ENCODE measurements at places on chromosomes 2 and 18.

- peak; percentile 39 for DNase-seq
Measured at GRCh38 chr2:94759211-94759610, 112.0 kb upstream of the TEKT4 start.

DNA sequence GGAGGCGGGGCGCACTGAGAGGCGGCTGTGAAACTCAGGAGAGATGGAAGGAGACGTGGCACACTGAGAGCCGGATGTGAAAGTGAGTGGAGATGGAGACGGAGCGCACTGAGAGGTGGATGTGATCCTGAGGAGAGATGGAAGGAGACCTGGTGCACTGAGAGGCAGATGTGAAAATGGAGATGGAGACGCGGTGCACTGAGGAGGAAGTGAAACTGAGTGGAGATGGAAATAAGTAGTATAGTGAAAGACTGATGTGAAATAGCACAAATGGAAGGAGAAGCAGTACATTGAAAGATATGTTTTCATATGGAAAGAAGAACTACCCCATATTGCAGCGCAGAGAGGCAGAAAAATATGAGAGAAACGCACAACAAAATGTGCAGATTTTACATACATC, 281.6 kb upstream of the RGPD4 start:
- DNase-seq, result no peak

- peak; percentile 56 for DNase-seq
Measured at GRCh38 chr2:134668821-134669220, 50.0 kb downstream of the TMEM163 start.

GRCh38 chr2:4279431-4279830, 576.1 kb downstream of the DCDC2C start:
- DNase-seq, result no peak

- no peak for DNase-seq
Measured at GRCh38 chr18:213505-213904, 54.3 kb downstream of the THOC1 start.

DNA sequence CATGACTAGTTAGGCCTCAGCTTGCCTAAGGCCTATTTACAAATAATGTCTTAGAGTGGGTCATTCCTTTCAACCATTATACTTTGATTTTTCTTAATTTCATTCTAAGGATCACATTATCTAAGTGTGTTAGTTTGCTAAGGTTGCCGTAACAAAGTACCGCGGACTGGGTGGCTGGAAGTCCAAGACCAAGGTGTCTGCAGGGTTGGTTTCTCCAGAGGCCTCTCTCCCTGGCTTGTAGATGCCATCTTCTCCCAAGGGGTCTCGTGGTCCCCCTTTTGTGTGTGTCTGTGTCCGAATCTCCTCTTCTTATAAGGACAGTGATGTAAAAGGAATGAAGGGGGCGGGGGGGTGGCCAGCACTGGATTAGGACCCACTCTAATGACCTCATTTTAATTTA, 18.4 kb upstream of the ITM2C start:
- DNase-seq, result no peak

DNA sequence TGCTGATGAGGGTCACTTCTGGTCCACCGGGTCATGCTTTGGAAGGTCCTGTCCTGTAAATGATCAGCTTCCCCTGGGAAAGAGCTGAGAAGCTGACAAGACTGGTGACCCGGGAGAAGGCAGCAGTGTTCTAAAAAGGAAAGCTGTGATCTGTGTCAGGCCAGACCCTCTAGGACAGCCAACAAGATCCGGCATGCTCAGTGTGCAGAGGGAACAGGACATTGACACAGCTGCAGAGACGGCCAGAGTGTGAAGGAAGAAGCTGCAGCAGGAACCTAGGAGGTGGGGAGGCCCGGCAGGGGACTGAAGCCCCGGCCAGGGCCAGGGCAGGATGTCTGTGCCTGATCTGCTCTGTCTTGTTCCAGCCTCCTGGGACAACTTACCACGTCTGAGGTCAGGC, 372.7 kb upstream of the ID2 start:
- no peak for DNase-seq

- no peak for DNase-seq
Measured at GRCh38 chr2:5123582-5124196, 568.5 kb upstream of the SOX11 start.

- DNase-seq, result no peak
Measured at GRCh38 chr2:232600053-232600773, 33.2 kb upstream of the EFHD1 start.

- DNase-seq, result no peak
Measured at GRCh38 chr18:23998820-23999219, 15.7 kb upstream of the TTC39C start.

DNA sequence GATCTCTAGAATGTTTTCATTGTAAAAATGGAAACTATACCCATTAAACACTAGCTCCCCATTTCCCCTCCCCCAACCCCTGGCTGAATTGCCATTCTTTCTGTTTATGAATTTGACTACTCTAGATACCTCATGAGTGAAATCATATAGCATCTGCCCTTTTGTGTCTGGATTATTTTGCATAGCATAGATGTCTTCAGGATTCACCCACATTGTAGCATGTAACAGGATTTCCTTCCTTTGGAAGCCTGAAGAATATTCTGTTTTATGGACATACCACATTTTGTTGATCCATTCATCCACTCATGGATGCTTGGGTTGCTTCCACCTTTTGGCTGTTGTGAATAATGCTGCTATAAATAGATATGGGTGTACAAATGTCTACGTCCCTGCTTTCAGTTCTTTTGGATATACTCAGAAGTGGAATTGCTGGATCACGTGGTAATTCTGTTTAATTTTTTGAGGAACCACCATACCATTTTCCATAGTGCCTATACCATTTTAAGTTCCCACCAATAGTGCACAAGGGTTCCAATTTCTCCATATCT, 7.7 kb upstream of the ASB1 start:
- no peak for DNase-seq

- DNase-seq, result no peak
Measured at GRCh38 chr2:126753501-126754212, 97.7 kb downstream of the GYPC start.

GRCh38 chr2:226491112-226491511, 308.5 kb downstream of the IRS1 start:
- no peak for DNase-seq

GRCh38 chr2:217902379-217903141, 100.2 kb downstream of the TNS1 start:
- DNase-seq, result peak; percentile 28

DNA sequence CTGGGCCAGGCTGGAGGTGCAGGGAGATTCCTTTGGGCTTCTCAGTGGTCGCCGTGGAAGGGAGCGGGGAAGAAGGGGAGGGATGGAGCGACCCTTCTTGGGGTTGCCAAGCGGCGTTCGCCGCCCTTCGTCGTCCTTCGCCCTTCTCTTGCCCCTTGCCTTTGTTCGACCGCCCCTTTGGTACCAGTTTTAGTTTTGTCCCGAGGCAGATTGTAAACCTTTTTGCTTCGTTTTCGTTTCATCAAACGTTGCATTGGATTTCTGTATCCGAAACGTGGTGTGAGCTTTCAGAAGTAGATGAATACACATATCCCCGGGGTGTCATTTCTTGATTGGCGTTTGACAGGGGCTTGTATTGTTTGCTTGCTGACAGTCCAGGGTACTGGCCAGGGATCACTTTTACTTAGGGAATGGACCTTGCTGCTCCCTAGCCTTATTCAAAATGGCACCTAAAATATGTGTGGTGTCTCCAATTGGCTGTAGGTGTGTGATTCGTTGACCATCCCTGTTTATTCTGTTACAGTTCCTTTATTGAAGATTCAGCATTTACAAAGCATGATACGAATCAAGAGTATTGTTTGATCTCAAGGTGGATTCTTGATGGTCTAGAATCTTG, 788 bp downstream of the USP14 start:
- peak; percentile 36 for DNase-seq

DNA sequence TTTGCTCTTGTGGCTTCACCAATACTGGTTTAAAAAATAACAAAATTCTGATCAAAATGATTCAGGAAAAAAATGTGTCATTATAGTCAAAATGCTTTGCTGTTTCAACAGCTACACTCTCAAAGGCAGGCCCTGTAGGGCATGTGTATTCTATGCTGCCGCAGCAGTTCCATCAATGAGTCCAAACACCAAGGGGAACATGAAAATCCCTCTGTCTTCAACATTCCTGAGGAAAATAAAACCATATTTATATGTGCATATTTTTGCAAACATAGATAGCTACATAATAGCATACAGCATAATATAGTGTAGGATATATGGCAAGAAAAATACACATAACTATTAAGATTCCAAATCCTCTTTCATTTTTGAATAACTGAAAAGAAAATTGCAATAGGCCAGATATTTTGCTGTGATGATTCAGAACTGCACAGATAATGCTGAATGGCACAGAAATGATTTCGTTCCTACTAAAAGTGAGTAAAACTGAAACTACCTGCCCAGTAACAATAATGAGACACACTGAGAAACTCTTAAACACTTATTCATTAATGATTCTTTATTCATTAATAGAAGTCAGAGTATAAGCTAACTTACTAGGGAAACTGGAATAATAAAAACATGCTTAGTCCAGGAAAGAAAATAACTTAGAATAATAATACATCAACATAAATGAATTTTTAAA, 343.8 kb downstream of the SUCLG1 start:
- no peak for DNase-seq

- no peak for DNase-seq
Measured at GRCh38 chr2:227038550-227039189, 125.3 kb downstream of the COL4A4 start.

DNA sequence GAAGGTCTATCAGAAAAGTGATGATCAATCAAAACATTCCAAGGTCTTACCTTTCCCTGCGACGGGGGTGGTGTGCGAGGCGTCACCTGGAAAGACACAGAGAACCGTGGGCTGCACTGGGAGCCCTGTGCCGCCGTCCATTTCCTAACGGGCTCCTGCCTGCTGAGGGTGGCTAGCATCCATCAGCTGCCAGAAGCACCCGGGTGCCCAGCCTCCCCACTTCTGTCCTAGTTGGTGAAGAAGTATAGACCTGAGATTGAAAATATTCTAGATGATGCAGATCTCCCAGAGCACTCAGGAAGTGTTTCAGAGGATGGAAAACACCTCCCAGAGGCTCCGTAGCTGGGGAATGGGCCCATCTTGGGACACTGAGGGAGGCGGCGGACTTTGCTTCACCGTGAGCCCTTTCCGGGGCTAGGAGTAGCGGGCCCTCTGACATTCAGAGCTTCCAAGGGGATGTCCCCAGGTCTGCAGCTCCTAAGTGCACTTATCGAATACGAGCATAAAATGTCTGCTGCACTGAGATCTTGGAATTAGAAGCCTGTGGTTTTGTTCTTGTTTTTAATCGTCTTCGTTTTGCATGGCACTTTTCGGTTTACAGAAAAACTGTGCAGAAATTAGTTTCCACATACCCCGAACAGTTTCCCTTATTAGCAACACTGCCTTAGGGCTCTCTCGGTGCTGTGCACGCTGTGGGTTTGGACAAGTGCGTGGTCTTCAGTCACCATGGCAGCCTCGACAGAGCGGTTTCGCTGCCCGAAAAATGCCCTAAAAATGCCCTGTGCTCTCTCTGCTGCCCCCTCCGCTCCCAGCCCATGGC, 143.5 kb downstream of the MBP start:
- DNase-seq, result no peak

DNA sequence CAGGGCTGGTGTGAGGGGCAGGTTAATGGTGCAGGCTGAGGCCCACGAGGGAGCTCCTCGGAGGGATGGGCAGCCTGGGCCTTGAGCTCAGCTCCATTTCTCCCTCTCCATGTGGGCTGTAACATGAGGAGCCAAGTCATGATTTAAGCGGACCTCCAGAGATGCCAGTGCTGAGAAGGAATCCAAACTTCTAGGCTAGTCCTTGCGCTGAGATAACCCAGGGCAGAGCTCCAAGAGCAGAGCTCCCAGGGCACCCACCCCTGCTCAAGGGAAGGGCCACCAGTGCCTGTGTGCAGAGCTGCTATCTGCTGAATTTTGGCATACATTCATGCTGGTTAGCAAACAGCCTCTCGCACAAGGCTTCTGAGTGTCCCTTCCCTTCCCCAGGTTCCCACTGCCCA, 95.1 kb downstream of the MRO start:
- DNase-seq, result no peak

GRCh38 chr18:6731222-6731596, 1.7 kb downstream of the ARHGAP28 start:
- peak; percentile 44 for DNase-seq

GRCh38 chr18:34929336-34929780, 111.9 kb upstream of the MAPRE2 start:
- peak; percentile 72 for DNase-seq

- no peak for DNase-seq
Measured at GRCh38 chr2:19857806-19858205, 44.0 kb downstream of the TTC32 start.

DNA sequence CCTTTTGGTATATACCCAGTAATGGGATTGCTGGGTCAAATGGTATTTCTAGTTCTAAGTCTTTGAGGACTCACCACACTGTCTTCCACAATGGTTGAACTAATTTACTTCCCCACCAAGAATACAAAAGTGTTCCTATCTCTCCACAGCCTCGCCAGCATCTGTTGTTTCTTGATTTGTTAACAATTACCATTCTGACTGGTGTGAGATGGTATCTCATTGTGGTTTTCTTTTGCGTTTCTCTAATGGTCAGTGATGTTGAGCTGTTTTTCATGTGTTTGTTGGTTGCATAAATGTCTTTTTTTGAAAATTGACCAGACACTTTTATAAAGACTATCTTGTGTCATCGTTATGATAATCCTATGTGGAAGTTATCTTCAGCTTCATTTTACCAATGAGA, 16.0 kb upstream of the ATP8B1 start:
- no peak for DNase-seq

DNA sequence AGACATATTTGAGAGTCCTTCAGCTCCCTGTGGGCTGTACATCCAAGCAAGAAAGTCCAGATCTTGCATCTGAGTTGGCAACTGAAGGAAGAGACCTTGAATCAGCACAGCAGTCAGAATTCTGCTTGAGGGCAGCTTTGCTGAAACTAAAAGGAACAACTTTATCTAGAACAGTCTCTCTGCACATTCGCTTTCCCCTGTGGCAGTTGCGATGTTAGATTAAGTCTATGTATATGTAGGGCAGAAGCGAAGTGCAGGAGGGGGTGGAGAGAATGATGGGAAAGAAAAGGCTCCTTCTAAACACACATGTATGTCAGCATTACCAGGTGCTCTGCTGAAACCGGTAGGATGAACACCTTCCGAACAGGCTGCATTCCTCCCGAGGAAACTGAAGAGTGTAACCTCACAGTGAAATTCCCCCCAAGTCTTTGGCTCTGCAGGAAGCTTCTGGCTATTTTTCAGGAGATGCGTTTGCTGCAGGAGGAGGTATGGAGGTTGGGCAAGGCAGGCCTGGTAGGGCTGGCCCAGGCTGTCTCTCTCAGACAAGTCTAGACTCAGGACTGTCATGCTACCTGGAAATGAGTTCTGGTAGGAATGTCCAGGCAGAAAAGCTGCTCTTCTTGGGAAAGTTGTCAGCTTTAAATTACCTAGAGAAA, 70.0 kb upstream of the ATL2 start:
- no peak for DNase-seq

DNA sequence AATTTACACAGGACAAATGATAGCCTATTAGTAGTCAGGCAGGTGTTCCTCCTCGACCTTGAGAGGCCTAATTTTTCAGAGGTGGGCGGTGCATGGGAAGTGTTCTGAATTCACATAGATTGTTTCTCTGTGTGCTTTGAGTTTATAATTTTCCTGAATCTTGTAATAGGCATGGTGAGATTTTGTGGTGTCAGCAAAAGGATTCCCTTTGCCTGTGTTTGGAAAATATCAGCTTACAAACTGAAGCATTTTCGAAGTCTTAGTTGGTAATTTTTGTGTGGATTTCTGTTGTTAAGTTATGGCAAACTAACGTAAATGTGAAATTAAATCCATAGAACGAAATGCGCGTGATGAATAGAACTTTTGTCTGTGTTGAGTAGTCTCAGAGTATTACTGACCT, 194.0 kb upstream of the RBMS1 start:
- no peak for DNase-seq

GRCh38 chr2:109454304-109454703, 159.5 kb downstream of the SEPTIN10 start:
- no peak for DNase-seq
